T-cell (primary cell): ENCODE measurements at places on chromosomes 12 and 14.

- peak; percentile 61 for DNase-seq
Measured at GRCh38 chr12:76621582-76622024, 62.0 kb upstream of the OSBPL8 start.

- DNase-seq: no peak
Measured at GRCh38 chr12:97716356-97716755, 253.8 kb downstream of the RMST start.

DNA sequence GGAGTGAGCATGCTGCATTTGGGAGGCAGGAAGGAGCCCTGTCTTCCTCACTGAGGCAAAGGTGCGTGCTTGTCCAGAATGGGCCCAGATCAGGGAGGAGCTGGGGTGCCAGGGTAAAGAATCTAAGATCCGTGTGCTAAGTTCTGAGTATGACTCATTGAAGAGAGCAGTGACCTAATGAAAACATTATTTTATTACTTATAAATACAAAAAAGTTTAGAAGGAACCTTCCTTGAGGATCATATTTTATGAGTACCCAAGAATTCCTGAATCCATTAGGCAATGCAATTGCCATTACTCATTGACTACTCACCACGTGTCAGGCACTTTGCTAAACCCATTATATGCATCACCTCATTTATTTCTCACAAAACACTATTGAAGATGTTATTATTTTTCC, 264.7 kb downstream of the EGLN3 start:
- no peak for DNase-seq

DNA sequence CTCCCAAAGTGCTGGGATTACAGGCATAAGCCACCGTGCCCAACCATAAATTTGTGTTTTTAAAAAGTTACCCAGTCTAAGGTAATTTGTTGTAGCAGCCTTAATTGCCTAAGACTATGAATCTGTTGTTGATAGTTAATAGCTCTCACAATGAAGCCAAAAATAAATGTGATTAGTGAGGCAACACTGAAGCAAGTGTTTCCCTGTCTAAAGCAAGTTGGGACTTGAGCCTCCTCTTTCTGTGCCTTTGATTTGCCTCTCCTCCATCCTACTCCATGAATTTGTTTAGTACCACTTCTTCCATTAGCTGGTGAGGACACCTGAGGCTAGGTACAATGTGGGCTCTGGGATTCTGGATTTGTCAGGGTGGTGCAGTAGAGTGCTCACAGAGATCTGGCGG, 36.8 kb downstream of the DAAM1 start:
- DNase-seq: no peak

DNA sequence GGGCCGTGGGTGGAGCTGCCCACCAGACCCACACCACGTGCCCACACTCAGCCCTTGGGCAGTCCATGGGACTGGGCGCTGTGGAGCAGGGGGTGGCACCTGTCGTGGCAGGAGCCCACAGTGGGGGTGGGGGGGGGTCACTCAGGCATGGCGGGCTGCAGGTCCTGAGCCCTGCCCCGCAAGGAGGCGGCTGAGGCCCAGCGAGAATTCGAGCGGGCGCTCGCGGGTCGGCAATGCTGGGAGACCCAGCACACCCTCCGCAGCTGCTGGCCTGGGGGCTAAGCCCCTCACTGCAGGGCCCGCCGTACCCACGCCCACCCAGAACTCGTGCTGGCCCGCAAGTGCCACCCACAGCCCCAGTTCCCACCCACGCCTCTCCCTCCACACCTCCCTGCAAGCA, 132.6 kb upstream of the GARIN2 start:
- DNase-seq: no peak

DNA sequence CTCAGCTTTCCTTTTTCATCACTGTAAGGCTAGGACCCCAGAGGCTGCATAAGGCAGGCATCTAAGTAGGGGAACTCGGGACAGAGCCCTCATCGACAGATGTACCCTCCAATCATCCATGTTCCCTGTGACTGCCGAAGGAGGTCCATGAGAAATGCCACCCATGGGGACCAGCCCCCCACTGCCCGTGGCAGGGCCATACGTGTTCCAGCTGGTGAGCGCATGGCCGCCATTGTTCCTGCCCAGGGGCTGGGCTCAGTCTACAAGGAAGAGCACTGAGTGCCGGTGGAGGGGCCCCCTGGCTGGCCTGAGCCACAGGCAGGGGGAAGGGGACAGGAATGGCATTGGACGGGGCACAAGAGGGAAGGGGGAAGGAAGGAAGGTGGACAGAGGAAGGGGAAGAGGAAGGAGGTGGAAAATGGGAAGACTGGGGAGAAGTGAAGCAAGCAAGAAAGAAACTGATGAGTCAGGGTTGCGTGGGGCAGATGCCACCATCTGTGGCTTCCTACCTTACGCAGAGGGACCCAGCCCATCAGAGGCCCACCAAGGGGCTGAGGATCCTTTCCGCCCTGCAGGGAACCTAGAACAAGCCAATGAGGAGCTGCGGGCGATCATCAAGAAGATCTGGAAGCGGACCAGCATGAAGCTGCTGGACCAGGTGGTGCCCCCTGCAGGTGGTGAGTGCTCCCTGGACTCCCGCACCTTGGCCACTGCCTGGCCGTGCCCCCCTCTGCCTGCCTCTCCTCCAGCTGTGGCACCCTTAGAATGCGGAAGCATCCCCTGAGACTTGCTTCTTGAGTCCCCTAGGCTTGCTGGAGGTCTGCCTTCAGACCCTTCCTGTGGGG, 120.6 kb upstream of the FKBP4 start:
- no peak for DNase-seq

DNA sequence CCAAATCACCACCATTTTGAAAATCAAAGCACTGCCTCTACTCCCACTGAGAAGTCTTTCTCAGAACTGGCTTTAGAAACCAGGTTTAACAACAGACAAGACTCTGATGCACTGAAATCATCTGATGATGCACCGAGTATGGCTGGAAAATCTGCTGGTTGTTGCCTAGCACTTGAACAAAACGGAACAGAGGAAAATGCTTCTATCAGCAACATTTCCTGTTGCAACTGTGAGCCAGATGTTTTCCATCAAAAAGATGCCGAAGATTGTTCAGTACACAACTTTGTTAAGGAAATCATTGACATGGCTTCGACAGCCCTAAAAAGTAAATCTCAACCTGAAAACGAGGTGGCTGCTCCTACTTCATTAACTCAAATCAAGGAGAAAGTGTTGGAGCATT, 115.0 kb upstream of the NPAS3 start:
- DNase-seq: no peak

GRCh38 chr12:109228664-109229063, 80.4 kb downstream of the FOXN4 start:
- DNase-seq: no peak

DNA sequence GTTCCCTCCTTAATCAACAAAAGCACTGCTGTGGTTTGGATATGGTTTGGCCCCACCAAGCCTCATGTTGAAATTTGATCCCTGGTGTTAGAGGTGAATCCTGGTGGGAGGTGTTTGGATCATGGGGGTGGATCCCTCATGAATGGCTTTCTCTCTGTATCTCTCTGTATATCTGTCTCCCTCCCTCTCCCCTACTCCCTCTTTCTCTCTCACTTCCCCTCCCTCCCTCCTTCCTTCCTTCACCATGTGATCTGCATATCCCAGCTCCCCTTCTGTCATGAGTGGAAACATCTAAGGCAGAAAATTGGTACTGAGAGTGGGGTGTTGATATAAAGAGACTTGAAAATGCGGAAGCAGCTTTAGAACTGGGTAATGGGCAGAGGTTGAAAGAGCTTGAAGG, 5.2 kb downstream of the GSKIP start:
- DNase-seq: no peak

DNA sequence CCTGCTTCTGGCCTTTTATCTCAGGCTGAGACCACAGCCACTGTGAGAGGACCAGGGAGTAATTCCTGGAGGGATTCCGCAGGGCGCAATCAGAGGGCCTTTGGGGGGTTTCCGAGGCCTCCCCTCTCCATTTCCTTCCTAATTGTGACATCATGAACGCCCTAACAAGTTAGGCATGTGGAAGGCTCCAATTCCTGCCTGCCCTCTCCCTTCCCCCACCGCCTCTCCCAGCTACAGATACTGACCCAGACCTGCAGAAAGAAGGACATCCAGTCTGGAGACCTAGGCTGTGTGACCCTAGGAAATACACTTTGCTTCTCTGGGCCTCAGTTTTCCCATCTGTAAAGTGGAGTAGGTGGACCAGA, 637.9 kb downstream of the MED13L start:
- DNase-seq: no peak

GRCh38 chr12:3155702-3156370, 78.7 kb downstream of the TSPAN9 start:
- no peak for DNase-seq

DNA sequence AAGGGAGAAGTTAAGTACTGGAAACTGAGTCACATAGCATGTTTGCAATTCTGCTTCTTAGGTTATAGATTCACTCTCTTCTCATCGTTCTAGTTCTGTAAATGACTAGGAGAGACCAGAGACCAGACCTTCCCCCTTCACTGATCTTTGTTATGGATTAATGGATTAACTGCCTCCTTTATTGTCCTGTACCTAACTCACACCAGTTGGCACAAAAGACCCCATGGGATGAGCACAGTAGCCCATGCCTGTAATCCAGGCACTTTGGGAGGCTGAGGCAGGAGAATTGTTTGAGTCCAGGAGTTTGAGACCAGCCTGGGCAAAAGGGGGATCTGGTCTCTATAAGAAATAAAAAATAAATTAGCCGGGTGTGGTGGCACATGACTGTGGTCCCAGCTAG, 20.8 kb downstream of the BCAT1 start:
- no peak for DNase-seq

DNA sequence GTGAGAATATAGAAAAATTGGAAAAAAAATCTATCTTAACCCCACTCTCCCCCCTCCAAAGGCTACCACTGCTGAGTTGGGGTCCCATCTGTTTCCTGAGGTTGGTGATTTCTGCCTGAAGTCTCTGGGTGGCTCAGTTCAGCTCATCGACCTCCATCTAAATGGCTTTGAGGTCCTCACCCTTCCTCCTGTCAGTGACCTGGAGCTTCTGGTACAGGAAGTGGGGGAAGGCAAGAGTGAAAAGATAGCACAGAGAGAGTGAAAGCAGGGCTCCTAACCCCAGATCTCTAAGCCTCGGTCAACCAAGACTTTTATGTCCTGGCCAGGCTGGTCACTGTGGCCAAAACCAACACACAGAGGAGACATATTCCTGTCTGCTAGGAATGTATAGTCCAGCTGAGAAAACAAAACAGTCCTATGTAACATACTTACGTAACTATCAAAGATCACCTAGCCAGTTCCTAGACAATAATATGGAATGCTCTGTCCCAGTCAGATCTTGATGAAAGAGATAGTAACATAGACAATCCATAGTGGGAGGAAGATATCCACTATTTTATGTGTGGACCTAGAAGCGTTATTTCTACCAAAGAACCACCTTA, 12.3 kb upstream of the KRT73 start:
- DNase-seq: no peak

- no peak for DNase-seq
Measured at GRCh38 chr12:94147387-94147990, 888 bp upstream of the PLXNC1 start.

DNA sequence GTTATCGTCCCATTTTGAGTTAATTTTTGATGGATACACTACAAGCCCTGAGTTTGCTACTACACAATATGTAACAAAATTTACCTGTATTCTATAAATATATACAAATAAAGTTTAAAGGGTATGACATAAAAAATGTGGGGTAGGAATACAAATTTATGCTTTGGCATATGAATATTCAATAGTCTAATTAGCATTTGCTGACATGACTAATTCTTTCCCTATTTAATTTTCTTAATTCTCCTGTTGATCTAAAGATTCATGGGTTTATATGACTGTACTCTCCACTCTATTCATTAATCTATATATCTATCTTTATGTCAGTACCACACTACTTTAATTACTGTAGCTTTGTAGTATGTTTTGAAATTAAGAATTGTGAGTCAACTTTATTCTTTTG, 1840.7 kb upstream of the FLRT2 start:
- no peak for DNase-seq

DNA sequence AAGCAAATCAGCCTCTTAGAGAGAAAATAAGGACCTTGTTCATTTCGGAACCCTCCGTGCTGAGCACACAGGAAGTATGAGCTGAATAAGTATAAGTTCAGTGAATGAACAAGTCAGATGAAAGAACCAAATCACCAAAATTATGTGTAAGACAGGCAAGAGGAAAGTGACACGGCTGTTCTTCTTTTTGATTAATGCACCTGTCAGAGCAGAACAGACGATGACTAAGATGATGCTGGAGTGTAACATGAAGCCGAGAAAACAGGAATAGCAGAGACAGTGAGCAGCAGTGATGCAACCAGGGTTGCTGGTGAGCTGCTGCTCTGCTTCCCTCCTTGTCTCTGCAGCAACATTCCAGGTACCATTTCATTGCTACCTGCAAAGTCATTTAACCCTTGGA, 861.1 kb downstream of the GALC start:
- DNase-seq: no peak

DNA sequence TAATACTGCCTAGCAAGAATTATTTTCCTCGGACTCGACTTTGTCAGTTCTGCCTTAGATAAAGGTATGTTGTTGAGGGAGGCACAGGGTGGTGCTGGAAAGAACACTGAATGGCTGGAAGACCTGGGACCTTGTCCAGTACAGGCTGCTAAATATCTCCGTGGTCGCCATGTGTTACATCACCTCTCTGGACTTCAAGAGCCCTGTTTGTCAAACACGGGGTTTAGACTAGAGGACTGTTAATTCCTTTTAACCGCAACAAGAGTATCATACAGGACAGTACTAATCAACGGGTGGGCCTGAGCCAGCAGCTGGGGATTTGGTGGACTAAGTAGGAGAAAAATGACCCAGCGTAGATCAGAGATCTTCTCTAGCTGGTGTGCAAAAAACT, 476.3 kb downstream of the LRIG3 start:
- DNase-seq: no peak

DNA sequence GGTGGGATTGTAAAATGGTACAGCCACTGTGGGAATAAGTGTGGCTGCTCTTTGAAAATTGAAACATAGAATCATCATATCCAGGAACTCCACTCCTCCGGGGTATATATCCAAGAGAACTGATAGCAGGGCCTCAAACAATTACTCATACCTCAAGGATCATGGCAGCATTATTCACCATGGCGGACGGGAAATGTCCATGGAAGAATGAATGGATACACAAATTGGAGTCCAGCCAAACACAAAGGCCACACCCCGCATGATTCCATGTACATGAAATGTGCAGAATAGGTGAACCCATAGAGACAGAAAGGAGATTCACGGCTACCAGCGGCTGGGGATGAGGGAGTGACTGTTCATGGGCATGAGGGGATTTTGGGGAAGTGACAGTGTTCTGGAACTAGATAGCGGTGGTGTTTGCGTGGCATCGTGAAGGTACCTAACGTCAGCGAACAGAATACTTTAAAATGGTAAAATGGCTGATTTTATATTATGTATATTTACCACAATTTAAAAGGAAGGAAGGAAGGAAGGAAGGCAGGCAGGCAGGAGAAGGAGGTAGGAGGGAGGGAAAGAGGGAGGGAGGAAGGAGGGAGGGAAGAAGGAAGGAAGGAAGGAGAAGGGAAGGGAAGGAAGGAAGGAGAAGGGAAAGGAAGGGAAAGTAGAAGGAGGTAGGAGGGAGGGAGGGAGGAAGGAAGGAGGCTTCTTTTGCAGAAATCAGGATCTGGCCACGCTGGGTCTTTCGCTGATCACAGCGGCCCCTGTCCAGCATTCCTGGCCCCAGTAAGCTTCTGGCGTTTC, 14.1 kb upstream of the NCOR2 start:
- no peak for DNase-seq

GRCh38 chr12:39780913-39781446, 161.4 kb upstream of the ABCD2 start:
- DNase-seq: no peak
